Activated T-helper 1 cell treated with anti-CD3 and anti-CD28 coated beads, Interleukin-2, amount 50 U/mL, for 16 hours (primary cell): ENCODE measurements at places on chromosomes 12 and 14.

DNA sequence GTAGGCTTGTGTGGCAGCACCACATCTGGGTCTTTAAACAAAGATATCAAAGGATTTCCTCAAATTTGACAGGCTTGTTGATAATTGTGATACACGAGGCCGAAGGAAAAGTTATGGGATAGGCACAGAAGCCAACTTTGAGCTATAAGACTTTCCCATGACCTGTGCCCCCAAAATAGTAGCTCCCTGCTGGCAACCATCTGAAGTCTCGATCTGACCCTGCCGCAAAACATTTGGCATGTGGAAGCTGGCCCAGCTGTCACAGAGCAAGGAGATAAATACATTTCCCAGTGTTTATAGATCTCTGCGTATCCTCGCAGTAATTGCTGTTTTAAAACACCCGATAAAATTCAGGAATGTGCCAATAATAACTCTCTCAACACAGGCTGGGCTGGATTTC, 26.4 kb upstream of the RGS6 start:
- DNase-seq, result no peak

GRCh38 chr14:104268725-104269436, 130.5 kb downstream of the KIF26A start:
- DNase-seq, result no peak

DNA sequence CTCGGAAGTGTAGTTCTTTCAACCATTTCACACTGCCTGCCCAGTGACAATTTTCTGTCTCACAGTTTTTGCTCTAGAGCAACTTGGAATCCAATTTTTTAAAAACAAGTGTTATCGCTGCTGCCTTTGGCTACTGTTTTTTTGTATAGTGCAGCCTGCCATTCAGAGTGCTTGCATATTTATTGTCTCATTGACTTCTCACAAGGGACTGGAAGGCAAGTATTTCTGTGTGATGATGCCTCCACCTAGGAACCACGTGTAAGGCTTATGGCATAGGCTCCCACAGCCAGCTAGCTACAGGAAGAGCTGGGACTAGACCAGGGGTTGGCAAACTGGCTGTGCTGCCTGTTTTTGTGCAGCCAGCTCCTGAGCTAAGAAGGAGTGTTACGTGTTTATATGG, 903 bp downstream of the PARPBP start:
- no peak for DNase-seq

DNA sequence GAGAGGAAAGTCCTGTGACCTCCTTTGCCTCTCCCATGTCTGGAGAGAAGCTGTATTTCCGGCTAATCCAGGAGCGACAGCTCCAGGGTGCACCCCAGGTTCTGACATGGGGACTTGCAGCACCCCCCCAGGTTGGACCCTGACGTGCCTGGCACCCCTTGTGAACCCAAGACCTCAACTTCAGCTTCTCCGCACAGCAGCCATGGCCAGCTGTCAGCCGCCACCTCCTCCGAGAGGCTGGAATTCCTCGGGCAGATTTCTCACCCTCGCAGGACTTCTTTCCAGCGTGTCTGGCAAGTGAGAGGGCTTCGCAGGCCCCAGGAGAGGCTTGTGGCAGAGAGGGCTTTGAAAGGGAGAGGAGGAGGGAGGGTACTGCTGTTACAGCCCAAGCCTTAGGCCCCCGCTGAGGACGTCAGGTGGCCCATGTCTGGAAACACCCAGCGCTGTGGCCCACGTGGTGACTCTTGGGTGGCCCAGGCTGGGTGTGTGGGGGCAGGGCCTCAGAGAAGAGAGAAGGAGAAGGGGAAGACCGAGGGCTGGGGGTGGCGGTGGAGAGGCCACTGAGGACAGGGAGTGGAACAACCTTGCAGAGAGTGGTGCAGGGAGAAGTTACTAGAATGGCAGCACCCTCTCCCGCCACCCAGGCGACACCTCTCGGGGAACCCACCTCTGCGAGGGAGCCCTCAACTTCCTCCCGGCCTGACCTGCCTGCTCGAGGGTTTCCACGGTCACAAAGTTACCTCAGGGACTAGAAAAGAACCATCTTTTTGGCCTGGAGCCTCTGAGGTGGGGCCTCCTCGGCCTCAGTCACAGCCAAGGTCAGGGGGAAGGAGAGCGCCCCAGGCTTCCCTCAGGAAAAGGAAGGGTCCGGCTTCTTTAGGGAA, 11.7 kb upstream of the RPS6KL1 start:
- no peak for DNase-seq

- no peak for DNase-seq
These were observed 27.4 kb downstream of the RAB21 start for GRCh38 chr12:71782017-71782416.

GRCh38 chr14:104031384-104031783, 54.1 kb upstream of the ASPG start:
- no peak for DNase-seq

DNA sequence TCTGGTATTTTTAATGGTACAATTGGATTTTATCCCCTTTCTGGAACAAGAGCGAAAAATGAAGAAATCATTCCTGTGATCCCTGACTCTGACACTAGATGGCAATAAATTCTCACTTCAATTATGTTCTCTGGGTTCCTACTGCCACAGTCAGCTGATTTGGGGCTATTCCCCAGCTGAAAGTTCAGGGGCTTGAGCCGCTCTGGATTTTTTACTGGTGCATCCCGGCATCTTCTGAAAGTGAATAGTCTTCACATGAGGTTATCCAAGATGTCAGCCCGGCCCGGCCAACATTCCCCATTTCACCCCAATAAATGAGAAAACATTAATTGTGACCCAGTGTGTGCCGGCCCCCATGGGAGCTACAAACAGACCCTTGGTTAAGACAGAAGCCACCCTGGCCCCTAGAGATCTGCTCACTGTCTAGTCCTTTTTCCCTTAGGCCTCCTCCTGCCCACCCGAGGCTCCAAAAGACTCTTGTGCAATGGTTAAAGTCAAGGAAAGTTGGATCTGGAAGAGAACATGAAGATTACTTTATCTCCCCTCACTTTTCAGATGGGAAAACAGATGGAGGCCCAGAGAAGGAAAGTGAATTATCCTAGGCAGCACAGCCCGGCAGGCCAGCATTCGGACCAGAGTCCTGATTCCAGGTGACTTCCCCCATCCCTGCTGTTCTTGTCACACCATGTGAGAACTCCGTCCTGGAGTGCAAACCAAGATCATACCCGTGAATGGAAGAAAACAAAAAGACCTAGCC, 20.8 kb downstream of the CKAP4 start:
- no peak for DNase-seq

GRCh38 chr14:50784683-50785456, 46.1 kb downstream of the NIN start:
- no peak for DNase-seq

DNA sequence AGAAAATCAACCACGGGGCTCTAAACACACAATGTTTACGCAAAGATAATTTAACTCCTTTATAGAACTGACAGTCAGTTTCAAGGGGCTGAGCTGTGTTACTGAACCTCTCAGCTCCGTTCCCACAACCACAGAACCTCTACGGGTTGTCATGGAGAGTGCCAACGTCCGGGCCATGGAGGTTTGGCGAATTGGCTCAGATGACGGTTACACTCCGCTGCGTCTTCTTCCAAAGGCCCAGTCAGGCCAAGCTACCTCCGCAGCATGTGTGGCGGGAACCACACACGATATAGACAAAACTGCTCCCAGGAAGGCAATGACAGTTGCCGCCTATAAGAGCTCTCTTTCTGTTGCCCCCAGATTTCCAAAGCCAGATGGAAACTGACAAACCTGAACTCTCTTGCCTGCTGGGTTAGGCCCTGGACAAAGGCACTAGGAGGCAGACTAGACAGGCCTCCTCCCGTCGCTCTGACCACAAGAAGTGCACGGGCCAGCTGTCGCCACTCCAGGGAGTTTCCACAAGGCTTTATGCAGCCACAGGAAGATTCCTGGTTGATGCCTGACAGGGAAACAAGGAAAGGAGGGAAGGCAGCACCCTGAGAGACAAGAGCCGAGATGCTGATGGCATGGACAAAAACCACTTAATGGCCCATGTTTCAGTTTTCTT, 30.3 kb downstream of the CCDC88C start:
- DNase-seq, result no peak

DNA sequence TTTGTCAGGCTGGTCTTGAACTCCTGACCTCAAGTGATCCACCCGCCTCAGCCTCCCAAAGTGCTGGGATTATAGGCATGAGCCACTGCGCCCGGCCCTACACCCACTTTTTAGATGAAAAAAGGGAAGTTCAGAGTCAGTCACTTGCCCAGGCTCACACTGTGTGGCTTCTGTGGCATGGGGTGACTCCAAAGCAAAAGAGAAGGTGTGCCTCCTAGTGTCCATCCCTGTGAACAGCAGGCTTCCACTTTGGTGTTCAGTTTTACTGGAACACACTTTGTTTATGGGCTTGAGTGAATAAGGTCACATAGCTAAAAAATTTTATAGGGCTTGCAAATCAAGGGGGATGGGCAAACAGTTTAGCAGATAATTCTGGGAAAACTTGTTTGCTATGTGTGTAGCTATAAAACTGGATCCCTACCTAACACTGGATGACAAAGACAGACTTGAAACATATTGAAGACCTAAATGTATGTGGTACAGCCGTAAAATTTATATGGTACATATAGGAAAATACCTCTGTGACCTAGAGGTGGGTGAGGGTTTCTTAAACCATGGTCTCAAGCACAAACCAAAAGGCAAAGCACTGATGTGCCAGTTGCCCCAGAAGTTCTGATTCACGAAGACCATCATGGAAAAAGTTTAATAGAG, 54.9 kb downstream of the EID3 start:
- peak; percentile 39 for DNase-seq

- DNase-seq, result no peak
These were observed 90.3 kb downstream of the STAB2 start for GRCh38 chr12:103677341-103677740.

- DNase-seq, result no peak
These were observed 85.4 kb downstream of the PRKD1 start for GRCh38 chr14:29842228-29842627.

DNA sequence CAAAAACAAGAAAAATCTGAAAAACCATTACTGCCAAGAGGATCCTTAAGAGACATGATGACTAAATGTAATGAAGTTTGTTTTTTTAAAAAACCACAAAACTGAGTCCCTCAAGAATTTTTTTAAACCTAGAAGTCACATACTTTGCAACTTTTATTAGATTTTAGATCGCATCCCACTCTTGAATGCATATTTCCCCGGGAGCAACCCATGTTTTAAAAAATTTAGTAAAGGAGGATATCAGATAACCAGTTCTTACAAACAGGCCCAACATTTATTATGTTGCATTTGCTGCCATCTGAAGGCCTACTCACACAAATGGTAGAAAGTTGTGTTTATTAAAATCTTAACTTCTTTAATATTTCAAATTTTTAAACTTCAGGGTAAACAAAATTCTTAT, 44.3 kb upstream of the CCT2 start:
- DNase-seq, result no peak

GRCh38 chr14:57461777-57462320, 31.8 kb downstream of the CCDC198 start:
- no peak for DNase-seq

DNA sequence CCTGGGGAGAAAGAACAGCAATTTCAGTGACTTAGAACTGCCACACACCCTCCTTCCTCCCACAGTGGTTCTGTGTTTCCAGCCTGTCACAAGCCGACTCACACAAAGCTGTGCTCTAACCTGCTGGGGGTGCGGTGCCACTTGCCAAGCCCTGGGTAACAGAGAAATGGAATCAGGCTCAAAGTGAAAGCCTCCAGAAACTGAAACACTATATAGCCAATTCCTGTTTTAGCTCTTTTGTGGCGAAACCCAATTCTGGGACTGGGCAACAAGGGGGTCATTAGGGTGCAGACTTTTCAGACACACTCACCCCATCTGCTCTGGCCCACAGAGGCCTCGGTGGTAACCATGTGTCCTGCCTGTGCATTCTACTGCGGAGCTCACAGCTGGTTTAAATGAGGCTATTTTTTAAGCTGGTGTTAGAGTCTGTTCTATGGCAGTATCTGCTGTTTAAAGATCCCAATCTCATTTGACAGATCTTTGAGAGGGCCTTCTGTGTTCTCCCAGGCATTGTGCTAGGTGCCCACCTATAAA, 15.2 kb upstream of the ACTR6 start:
- no peak for DNase-seq

DNA sequence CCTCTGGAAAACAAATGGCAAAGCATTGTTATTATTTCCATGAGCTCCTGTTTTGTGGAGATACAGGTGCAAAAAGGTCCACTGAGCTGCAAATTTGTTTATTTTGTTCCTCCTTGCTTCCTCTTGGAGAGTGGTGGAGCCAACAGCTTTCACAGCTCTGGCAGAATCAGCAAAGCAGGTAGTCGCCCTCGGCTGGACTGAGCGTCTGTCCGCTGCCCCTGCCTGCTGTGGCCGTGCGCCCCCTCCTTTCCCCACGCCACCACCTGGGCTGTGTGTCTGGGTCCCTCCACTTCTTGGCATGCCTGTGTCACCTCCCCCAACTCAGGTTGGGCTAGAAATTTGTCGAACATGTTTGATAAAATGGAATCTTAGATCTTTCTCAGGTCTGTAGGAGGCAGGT, 188.2 kb downstream of the TSPAN9 start:
- DNase-seq, result no peak

DNA sequence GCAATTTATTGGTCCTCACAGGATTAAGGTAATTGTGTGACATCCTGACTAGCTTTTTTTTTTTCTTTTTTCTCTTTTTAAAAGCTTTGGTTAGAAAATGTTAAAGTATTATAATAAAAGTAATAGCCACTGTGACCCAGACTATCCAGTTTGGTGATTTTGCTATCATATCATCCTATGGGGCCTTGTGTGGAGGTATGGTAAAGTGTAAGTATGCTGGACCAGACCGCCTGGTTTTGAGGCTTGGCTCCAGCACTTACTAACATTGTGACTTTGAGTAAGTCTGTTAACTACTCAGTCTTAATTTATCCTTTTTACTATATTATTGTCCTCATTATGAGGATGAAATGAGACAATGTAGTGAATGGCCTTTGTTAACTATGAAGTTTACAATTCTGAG, 15.5 kb downstream of the EID3 start:
- DNase-seq, result no peak
